ENCODE measurements at places on chromosomes 12 and 14.

GRCh38 chr14:36320897-36321381 lies 502 bp upstream of the MBIP start:
- DNase-seq, result no peak

- peak; percentile 27 for DNase-seq
These were observed 94.5 kb downstream of the TTC7B start for GRCh38 chr14:90721619-90722305.

GRCh38 chr14:96481731-96482314 lies 20.4 kb upstream of the PAPOLA start:
- no peak for DNase-seq

DNA sequence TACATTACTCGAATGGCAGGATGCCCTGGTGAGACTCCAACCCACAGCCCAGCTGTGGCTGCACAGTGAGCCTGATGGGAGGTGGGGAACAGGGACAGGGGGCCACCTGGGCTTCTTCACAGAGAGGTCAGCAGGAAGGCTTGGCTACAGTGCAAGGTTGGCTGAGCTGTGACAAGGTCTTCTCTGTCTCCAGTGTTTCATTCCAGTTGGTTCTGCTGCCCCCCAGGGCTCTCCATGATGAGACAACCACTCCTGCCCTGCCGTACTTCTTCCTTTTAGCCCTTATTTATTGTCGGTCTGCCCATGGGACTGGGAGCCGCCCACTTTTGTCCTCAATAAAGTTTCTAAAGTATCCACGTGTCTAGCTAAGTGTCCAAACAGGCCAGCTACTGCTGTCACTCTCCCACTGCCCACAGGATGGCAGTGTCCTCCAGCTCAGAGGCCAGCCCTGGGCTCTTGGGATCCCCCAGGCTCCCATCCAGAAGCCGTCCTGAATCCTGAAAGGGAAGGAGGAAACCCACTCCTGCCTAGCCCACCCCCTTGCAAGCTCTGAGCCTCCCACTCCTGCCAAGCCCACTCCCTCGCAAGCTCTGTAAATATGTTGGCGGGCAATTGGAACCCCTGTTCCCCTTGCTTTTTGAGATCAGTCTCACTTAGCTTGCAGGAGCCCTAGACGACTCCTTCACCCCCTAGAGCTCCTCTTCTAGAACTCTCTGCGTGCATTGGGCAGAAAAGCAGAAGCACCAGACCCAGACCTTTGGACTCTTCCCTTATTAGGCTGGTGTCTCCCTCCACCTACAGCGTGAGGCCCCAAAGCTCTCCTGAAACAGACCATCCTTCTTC lies 5.4 kb downstream of the C1QL4 start:
- peak; percentile 58 for DNase-seq

DNA sequence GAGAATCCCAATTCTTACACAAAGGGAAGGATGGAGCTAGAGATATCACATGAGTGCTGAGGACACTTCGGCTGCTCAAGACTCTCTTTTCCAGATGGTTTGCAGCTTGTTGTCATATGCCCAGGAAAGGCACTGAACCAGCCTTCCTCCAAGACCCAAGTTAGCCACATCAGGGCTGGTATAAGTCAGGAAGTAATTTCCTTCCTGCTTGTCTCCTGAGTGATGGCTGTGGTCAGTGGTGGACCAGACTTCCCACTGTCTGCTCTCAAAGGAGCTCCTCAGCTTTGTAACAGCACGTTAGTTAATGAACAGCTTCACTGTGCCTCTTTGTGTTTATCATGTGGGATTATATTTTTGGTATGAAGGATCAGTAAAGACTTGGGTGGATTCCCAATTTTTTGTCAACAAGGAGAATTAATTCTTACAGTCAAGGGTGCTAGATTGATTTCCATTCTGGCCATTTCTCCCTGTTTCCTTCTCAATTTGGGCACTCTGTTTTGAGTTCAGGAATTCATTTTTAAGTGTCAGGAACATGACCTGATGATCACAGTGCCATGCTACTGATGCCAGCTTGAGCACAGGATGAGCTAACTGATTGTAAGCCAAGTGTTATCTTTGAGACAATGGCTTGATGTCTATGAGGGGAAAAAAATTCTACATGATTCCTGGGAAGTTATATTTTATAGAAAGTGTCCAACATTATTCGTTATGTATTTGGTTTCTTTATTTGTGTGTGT lies 145.8 kb downstream of the GCH1 start:
- DNase-seq, result no peak

GRCh38 chr12:193261-193660 lies 20.7 kb downstream of the SLC6A12 start:
- no peak for DNase-seq

Data from bronchial epithelial cell (primary cell).